ENCODE measurements at places on chromosomes 4 and X.
A peak's percentile ranks its signal among the peaks of the same experiment; 100 is the strongest.

GRCh38 chrX:154002215-154002719, 17.4 kb downstream of the IRAK1 start:
- peak; percentile 31 for DNase-seq

- DNase-seq, result no peak
Measured at GRCh38 chr4:81627590-81627989, 155.9 kb upstream of the RASGEF1B start.

- DNase-seq, result peak; percentile 6
Measured at GRCh38 chr4:185779517-185779916, 32.5 kb downstream of the SORBS2 start.

GRCh38 chr4:25993395-25994185, 79.6 kb downstream of the SMIM20 start:
- peak; percentile 61 for DNase-seq

Measured in SK-MEL-5 (cell line).